ENCODE measurements at places on chromosomes 5 and 9.

DNA sequence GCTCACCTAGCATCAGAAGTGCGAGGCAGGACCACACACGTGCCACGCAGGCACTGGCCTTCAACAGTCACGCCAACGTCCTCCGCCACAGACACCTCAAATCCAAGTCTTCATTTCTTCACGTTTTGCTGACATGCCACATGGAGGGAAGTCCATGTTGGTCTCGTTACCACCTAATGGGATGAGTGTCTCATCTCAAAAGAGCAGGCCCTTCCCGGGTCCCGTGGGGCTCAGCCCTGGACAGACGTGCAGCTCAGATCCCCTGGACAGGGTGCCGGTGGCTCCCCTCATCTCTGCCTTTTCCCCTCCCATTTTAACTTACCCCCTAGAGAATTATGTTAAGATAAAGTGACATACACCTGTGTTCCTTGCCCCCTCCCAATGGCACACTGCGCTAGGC, 76.8 kb downstream of the MRPL36 start:
- DNase-seq, result no peak

- no peak for DNase-seq
Measured at GRCh38 chr9:126673689-126674364, 60.1 kb downstream of the LMX1B start.

DNA sequence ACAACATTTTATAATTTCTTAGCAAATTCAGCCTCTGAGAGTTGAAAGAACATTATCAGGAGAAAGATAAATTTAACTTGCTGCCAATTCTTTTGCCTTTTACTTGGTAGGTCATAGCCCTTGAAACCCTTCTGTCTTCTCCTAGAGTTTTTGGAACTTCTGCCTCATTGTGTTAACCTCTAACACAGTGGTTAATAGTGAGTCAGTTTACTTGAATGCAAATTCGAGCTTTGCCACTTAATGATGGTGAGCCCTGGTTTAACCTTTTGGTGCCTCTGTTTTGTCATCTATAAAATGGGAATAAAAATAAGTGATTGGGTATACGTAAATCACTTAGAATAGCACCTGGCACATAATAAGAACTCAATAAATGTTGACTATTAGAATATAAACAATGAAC, 1.8 kb upstream of the INIP start:
- no peak for DNase-seq

DNA sequence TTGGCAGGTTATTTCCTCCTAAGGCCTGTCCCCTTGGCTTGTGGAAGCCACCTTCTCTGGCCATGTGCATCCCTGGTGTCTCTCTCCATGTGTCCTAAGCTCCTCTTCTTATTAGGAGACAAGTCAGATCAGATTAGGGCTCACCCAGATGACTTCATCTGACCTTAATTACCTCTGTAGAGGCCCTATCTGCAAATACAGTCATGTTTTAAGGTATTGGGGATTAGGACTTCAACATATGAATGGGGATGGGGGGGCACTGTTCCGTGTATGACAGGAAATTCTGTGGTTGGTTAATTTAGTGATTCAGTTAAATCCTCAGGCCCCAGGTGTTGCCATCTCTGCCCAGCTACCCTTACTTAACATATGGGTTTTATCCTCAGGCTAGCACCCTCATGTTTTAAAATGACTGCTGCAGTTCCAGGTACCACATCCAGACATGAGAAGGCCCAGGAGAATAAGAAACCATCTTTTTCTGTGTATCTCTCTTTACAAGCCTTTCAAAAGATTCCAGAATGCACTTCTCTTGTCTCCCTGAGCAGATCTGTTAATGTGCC, 51.9 kb upstream of the RAI14 start:
- no peak for DNase-seq

GRCh38 chr5:14472986-14473567, 108.5 kb upstream of the OTULINL start:
- no peak for DNase-seq

- no peak for DNase-seq
Measured at GRCh38 chr5:16489322-16489791, 23.8 kb upstream of the ZNF622 start.

GRCh38 chr9:20538956-20539355, 83.3 kb downstream of the MLLT3 start:
- no peak for DNase-seq

GRCh38 chr5:154686490-154686889, 68.7 kb upstream of the LARP1 start:
- DNase-seq, result no peak

DNA sequence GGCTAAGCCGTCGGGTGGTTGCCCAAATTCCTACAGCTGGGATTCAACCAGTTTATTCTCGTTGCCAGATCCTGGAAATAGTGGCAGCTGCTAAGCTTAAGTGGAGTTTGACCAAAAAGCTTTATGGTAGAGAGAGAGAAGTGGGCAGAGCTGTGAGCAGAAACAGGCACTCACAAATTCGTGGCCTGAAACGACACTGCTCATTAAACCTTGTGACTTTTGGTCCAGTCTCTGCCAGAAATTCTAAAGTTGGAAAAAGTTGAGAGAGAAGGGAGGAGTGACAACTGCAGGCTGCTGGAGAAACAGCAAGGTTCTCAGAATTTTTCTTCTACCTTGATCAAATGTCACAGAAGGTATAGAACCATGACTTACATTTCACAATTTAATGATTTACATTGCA, 131.5 kb downstream of the MTX3 start:
- no peak for DNase-seq

DNA sequence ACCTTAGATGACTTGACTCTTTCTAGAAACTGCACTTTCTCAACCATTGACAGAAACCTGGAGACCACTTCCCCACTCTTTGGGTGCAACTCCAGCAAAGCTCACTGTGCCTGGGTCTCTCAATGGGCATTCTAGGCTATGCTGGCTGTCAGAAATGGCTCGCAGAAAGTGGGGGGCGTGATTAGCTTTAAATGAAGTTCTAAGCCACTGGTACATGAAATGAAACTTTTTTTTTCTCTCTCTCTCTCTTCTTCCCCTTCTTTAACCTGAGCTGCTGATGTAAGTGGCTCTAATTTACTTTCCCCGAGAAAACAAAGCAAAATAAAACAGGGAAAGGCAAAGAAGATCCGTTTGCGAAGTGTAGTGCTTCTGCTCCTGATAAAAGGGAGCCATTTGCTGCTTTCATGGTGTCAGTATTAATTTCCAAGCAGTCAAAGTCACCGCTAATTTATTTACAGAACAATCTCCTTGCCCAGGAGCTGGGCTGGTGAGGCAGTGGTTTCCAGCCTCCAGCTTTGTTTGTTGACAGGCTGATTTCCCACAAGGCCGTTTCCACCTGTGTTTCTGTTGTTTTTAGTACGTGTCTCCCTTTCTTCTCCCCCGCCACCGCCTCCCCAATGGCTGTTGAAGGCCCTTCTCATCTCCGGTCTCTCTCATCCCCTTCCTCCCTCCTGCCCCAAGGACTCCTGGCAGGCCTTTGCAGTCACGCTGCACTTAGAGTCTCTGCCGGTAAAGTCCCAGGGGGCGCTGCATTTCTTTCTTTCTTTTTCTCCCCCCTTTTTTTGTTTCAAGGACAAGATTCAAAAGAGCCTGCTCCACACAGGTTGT, 422.9 kb downstream of the EBF1 start:
- DNase-seq, result no peak

GRCh38 chr5:151157426-151158286, at the start of gene ANXA6:
Gene ANXA6 (minus strand): TSS chr5:151157779. CDS start chr5:151147901, 9,878 bp downstream.
- DNase-seq, result no peak

DNA sequence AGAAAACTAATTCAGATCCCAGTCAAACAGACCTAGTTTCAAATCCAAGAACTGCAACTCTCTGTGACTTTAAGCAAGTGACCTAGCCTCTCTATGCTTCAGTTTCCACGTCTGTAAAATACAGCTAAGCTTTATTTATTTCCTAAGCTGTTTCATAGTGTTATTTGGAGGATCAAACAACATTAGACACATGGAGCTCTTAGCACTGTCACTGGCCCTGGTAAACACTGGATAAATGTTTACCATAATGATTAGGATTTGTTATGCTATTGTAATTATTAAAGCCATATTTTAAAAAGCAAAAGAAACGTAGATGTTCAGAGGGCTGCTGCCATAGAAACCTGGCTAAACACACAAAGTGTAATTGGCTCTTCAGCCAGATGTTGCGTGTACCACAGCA, 26.6 kb upstream of the C5orf58 start:
- no peak for DNase-seq

GRCh38 chr5:179336126-179336870, 9.0 kb downstream of the ADAMTS2 start:
- no peak for DNase-seq

GRCh38 chr5:90518661-90519060, 10.7 kb downstream of the LYSMD3 start:
- no peak for DNase-seq

DNA sequence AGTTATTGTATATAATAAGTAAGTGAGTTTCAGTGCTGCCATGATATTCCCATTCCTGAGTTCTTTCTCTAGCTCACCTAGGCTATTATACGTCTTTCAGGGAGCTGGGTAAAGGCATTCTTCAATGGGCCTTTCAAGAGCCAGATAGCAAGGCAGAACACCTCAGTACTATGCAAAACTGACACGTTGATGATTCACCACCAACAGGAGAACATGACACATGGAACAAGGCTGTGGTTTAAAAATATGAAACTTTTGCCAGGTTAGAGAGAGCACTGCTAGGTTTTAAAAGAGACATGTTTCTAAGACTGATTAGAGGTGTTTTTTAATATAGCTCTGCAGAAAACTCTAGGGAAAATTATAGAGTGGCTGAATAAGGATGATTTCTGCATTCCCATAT, 95.9 kb downstream of the UGCG start:
- no peak for DNase-seq

- DNase-seq, result no peak
Measured at GRCh38 chr9:137365552-137366444, 57.2 kb downstream of the EXD3 start.
